Kidney epithelial cell (primary cell): ENCODE measurements at places on chromosomes 3 and 15. TPM values are rescaled to one million over a fixed set of nuclear protein-coding genes. Genes with fewer than 3 reads are reported as not detected.

The CHRFAM7A gene
- total RNA-seq = 1.1 and 8.5 TPM in 2 replicates

The SKOR1 gene
- total RNA-seq = not detected in 2 replicates

The CHST13 gene
- total RNA-seq = 1.1 TPM in 1 of 2 replicates, not detected in the other

The UBAP1L gene
- total RNA-seq = 0.68 and 1.2 TPM in 2 replicates

The SACM1L gene
- 19.8 and 27.8 TPM in 2 replicates for total RNA-seq

The SLC12A1 gene
- total RNA-seq = not detected in 2 replicates
